Naive thymus-derived CD8-positive, alpha-beta T cell (primary cell): ENCODE measurements at places on chromosomes 4 and X.

DNA sequence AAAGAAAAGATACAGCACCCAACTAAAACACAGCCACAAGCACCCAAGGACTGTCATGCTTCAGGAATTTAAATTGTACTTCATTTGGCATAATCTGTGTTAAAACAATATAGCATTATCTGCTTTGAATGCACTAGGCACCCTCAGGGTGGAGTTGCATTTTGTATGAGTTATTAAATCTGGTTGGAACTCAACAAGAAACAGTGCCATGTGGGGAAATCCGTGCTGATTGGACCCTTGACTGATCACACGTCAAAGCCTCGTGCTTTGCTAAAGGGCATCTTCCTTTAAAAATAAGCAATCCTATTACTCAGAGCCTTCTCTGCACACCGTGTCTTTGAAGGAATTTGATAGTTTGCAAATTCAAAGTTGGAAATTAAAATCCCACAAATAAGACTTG is 35.4 kb downstream of the IGFBP7 start:
- DNase-seq, result no peak

DNA sequence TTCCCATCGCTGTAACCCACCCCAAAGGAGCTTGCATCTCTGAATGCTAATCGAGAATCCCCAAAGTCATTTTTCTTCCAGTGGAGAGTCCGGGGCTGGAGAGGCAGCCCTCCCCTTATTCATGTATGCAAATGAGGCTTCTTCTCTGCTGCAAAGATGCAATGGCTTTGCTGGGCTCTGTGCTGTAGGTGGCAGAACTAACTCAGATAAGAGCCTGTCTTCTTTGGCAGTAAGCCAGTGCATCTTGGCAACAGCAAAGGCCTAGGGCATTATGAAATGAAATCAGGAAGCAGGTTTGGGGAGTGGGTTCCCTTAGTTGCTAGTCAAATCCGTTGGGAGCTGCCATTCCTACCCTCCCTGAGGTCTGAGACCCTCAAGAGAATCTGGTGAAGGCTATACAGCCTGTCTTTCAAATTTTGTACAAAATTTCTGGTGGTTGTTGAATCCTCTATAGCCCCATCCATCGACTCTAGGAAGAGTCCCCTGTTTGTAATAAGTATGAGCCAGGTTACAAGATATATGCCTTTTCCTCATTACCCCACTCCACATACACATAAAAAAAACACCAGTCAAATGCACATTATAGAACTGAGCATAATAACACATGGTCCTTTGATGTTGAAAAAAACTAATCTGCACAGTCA is 290.6 kb upstream of the TAPT1 start:
- DNase-seq, result no peak

- no peak for DNase-seq
These were observed 55.7 kb upstream of the IQSEC2 start for GRCh38 chrX:53337101-53337500.

DNA sequence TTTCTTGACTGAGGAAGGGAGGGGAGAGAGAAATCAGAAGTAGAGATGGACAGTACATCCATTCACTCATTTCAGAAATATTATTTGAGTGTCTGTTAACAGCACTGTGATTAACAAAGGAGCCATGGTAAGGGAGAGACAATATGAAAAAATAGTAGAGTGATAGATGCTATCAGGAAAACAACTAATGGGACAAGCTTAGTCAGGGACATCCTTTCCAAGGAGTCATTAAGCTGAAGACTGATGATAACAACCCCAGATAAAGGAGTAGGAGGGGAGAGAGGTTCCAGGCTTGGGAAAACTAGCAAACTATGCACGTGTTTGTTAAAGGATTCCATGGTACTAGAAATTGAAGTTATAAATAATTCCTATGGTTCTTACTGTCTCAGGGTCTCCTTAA is 122.2 kb downstream of the CBR4 start:
- DNase-seq, result no peak

GRCh38 chrX:78452356-78452755 is 124.9 kb upstream of the CYSLTR1 start:
- DNase-seq, result no peak

DNA sequence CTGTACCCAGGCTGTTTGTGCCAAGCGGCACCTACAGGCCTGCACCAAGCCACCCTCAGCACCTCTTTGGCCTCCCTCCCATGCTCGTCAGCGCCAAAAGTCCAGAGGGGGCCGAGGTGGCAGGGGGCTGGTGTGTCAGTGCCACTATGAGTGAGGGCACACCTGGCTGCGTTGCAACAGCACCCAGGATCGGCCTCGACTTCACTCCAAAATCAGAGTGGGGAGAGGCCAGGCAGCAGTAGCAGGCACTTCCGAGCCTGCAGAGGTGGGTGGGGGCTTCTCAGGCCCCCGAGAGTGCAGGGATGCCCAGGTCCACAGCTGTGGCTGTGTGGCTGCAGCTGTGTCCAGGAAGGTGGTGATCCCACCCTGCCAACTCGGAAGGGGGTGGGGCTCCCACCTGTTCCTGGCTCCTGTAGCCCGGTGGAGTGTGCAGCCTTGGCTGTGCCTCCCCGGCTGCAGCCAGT is 58.5 kb downstream of the PPA2 start:
- no peak for DNase-seq

DNA sequence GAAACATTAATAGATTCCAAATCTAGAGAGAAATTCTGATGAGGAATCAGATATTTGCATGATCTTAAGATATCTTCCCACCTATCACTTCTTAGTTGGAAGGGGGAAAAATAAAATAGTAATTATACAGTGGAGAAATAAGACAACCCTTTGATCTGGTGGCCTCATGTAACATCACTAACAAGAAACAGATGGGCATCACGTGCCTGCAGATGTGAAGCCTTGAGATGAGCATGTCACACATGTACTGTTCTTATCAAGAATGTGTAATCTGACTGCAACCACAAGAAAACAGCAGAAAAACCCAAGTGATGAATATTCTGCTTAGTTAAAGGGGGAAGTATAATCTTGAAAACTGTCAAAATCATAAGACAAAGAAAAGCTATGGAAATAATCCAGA is 31.4 kb upstream of the NKX6-1 start:
- DNase-seq, result no peak

GRCh38 chr4:149999485-150000074 is 78.7 kb upstream of the DCLK2 start:
- DNase-seq, result no peak

GRCh38 chrX:79367907-79368306 is 773 bp upstream of the ITM2A start:
- DNase-seq, result no peak

- DNase-seq, result no peak
These were observed 15.1 kb downstream of the UBE2K start for GRCh38 chr4:39712819-39713607.

DNA sequence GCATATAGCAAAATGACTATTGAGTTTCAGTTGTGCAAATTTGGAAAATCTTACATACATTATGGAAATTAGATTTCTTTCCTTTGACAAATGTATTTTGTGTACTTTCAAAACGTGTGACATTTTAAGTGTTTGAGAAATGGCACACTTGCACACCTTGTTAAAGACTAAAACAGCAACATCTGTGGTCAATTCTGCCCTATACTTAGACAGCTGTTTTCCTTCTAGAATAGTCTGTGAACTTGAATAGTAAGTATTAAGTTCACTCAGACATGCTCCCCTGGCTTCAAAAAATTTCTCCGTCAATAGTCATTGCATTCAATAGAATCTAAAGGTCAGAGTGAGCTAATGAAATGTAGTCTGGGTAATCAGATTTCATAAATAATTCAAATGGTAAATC is 21.7 kb upstream of the TBC1D9 start:
- no peak for DNase-seq

DNA sequence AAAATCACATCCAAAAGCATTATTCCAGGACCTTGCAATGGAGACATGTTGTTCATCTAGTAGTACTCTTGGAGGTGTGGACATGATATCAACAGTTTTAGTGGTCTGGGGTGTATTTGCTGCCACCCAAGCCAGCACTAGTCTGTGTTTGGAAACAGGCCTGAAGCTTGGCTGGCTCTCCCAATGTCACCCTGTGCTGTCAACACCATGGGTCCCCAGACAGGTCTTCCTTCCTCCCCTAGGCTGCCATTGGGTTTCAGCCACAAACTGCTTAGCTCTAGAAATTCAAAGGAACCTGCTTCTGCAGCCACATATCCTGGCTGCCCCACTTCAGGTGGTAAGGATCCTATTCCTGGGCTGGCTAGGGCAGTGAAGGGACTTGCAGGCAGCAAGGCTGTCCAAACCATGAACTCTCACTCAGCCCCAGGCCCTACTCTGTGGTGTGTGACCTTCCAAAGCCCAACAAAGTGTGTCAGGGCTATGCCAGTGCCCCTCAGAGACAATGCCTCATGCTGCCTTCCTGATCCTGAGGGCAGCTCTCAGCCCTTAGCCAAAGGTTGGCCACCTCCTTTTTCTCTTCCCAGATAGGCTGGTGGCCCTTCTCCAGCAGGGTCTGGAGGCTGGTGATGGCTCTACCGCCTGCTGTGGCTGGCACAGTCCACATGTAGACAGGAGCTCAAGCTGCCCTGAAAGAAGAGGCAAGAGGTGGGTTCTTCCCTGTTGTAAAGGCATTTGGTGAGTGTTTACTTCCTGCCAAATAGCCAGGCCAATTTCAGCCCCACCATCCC is 18.3 kb downstream of the AMER1 start:
- no peak for DNase-seq

DNA sequence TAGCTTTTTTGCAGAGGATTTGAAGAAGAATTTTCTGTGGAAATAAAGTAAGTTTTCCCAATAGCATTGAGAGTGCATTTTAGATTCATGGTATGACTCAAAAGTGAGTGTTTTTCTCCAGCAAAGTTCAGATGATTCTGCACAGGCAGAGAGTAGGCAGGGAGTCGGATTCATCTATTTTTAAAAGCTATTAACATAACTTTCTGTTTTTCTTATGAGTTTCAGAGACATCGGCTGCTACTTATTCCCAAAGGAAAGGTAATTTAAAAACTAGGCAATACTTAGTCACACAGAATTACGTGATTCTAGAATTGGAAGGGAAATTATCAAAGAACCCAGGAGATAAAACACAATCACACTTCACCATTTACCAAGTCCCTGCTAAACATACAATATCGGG is 4.4 kb downstream of the CCDC110 start:
- DNase-seq, result no peak

- DNase-seq, result no peak
These were observed 21.1 kb upstream of the HSFX4 start for GRCh38 chrX:149908308-149908707.

DNA sequence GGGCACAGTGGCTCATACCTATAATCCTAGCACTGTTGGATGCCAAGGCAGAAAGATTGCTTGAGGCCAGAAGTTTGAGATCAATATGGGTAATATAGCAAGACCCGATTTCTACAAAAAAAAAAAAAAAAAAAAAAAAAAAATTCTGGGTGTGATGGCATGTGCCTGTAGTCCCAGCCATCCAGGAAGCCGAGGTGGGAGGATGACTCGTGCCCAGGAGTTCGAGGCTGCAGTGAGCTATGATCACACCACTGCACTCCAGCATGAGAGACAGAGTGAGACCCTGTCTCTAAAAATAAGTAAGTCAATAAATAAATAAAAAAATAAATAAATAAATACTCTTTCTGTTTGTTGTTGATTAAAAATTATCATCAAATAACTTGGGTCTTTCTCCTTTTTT is 62.4 kb upstream of the BMPR1B start:
- no peak for DNase-seq

- no peak for DNase-seq
These were observed 168.8 kb upstream of the HS3ST1 start for GRCh38 chr4:11597506-11597905.

DNA sequence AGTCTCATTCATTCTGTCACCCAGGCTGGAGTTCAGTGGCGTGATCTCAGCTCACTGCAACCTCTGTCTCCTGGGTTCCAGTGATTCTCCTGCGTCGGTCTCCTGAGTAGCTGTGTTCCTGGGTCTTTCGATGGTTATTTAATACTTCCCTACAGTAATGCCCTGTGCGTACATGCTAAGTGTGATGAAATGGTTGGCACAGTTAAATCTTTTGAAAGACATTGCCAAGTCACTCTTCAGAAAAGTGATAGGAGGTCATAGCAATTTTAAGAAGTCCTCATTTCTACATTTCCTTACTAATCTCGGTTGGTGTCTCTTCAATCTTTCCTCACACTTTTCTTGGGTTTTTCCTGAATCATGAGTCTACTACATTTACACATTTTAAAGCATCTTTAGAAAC is 14.4 kb downstream of the HTT-AS start:
- no peak for DNase-seq

DNA sequence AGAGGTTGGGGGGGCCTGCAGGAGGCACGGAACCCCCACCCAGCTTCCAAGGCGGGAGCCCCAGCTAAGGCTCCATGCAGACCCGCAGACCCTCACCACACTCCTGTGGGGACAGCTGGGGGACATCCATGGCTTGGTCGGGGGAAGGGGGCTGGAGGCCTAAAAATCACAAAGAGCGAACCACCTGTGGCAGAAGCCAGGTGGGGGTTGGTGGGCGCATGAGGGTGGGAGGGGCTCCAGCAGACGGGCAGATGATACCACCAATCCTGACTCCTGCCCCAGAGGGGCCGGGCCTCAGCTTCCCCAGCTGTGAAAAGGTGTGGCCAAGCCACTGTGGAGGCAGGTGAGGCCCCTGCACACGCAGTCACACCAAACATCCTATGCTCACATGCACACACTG is 111.6 kb downstream of the FAM53A start:
- no peak for DNase-seq

GRCh38 chr4:149050840-149051239 is 608.6 kb upstream of the NR3C2 start:
- DNase-seq, result no peak

DNA sequence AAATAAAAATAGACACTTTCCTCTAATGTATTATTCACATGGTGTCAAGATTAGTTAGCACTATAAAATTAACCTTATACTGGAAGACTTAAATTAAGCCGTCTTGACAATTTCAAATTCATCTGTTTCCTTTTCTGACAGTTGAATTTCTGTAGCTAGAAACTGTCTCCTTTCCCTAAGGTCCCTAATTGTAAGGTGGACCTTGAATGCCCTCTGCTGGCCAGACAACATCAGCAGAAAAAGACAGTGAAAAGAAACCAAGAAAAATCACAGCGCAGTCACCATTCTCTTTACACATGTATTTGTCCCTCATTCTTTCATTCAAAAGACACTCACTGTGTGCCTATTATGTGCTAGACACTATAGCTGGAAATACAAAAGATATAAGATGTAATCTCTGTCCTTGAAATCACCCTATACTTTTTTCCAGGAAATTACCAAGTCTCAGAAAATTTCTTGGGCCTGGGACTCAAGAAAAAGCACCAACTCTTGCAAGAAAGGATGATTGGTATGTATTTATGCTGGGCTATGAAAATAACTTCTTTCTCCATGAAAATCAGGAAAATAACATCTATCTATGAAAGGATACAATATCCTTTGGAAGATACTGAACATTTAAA is 32.7 kb upstream of the AMBN start:
- DNase-seq, result peak; percentile 18

DNA sequence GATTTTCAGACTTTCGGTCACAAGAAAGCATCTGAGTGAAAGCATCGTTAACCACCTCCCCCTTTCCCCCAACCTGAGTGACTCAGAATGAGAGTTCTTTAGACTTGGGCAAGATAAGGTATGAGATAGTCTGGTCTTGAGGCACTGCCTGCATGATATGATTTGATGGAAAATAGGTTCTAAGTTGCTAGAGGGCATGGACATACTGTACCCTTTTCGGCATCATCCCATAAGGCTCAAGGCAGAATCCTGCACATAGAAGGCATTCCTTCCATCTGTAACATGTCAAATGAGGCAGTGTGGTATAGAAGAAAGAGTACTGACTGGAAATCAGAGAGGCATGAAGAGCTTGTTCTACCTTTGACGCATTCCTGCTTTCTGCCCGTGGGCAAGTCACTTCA is 16.8 kb upstream of the AMOT start:
- DNase-seq, result no peak
